ENCODE measurements at places on chromosomes 2 and 18.

GRCh38 chr2:201248288-201248844, 12.0 kb upstream of the CASP8 start:
- DNase-seq: no peak

DNA sequence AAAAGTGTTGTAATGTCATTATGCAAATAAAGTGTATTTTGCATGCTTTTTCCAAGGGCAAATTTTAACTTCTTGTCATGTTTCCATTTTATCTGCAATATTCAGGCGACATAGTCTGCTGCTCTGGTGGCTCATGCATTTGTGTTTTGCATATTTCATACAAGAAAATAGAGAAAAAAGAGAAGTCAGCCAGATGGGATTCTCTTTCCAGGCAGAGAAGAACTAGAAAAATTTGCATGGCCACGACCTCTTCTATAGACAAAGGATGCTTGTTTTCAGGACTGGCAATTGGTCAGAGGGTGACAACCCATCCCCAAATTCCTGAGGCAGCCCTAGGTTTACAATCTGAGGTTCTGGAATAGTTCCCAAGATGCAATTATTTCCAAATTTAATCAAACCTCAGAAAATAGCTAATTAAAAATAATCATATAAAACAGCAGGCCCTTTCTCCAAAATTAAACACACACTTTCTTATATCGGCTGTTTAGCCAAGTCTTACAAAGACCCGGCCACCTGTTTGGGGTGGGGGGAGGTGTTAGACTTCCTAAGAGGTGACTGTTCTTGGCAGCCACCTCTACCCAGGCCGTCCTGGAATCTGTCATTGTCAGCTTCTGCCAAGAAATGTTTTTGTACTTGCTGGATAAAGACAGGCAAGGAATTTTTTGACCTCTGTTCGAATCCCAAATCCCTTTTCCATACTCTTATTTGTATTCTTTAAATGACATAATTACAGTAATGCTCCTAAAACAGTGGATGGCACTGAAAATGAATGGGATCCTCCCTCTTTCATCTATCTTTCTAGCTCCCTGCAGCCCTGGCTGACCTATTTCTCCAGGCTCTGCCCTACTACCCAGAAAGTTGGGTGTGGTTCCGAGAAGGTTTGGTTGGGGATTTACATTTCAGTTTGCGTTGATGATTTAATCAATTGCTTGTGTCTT, 20.8 kb upstream of the SOS1 start:
- DNase-seq: peak; percentile 63

DNA sequence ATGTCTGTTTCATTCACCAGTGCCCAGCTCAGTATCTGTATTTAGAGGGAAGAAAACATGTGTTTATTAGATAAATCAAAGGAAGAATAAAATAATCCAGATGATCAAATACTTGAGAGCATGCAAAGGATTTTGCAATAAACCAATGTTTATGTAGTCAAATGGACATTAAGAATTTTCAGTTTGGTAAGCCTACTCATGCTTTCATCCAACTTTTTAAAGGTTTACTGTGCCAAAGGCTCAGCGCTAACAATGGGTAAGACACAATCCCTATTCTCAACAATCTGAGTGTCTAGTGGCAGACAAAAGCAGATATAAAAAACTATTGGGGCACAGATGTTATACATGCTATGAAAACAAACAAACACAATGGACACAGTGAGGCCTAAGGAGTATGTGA, 26.3 kb downstream of the GRB14 start:
- DNase-seq: no peak

DNA sequence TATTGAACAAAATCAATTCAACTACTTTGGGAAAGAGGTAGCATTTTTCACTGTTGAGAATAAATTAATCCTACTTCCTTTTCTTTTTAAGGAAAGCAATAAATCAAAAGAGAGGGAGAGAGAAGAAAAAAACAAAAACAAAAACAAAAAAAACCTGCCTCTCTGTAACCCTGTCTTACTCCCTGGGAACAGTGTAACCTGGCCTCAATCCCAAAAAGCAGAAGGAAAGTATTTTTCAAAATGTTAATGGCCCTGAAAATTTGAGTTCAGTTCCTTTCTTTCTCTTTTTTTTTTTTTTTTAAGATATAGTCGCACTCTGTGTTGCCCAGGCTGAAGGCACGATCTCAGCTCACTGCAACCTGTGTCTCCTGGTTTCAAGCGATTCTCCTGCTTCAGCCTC, 35.9 kb downstream of the RHOB start:
- DNase-seq: no peak

DNA sequence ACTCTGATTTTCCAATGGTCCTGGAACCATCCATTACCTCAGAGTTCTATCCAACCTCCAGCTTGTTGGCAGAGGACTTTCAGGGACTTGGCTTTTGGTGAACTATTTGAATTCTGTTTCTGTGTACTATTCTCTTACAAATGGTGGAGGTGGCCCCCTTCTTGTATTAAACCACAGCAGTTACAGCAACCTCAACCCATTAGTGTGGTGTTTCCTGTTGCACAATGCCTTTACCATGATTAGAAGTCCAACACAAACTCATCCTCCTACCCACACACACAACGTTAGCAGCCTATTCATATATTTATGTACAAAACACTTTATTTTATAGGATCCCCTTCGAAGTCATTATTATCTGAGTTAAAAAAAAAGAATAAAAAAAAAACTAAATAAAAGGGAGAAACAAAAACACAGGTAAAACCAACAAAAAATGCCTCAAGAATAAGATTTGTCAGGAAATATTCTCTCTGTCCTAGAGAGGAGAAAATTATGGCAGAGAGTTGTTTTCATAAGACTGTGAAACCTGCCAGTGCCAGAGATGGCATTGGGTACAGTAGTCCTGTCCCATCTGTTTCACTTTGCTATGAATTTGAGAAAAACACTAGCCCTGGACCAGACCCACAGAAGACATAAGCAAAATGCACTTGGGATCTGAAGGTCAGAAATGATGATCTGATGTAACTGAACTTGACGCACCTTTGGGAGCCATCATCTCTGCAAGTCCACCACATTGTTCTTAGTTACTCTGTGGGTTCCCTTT, 1896.0 kb upstream of the PIK3C3 start:
- DNase-seq: no peak

DNA sequence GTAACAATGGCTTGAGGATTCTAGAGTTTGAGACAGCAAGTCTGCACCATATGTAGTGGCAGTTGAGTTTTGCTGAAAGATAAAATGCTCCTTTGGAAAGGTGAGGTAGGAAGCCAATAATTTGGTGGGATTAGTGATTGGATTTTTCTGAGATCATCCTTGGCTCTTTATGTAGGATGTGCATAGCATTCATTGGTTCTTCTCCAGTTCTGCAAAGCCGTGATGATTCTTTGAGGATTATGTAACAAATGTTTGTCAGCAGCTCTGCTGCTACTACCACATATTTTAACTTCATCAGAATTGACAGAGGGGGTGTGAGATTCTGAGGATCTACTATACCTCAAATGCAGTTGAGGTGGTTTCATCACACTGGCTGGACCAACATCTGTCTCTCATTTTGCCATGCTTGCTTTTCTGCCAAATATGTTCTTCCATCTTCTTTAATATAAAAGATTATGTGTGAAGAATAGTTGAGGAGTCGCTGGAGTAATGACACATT, 188.9 kb upstream of the RASGRP3 start:
- DNase-seq: no peak

DNA sequence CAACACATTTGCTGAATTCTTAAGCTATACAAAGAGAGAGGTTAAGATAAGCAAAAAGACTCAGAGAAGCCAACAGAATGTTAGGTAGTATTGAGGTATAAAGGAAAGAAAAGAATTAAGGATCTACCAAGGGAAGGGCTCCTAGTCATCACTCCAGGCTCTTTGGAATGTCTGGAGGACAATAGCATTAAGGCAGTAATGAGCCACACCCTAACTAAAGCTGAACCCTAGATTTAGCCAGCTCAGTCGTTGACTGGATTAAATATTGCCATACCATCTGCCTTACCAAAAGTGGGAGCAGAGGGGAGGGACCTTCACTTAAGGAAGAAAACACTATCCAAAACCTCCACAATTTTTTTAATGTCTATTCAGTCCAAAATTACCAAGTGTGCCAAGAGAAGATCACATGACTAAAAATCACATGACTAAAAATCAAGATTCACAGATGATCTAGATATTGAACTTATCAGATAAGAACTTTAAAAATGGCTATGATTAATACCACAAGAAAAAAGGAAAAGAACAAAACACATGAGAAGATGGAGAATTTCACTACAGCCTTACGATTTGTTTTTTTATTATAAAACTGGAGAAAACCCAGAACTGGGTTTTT, 59.7 kb downstream of the EXOC6B start:
- DNase-seq: no peak

- no peak for DNase-seq
These were observed 194.9 kb downstream of the SS18 start for GRCh38 chr18:25895518-25895917.

DNA sequence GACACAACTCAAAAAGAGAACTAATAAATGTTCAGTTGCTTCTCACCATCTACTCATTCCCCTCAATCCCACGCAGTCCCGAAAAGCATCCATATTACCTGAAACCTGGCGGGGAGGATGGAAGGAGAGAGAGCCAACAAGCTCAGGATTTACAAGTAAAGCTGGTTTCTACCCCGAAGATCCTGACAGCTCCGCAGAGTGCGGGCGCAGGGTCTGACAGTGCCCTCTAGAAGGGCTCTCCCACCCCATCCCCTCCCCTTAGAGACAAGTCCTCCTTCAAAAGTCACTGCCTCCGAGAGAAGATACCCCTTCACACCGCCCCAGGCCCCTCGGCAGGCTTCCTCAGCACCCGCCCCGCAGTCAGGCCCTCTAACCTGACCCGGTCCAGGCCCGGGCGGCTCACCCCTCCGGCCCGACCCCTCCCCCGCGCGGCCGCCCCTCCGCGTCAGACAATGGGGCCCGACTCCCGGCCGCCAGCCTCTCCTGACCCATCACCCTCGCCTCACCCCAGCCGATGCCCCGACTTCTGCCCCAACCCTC, 550 bp downstream of the RAB1A start:
- DNase-seq: peak; percentile 33

DNA sequence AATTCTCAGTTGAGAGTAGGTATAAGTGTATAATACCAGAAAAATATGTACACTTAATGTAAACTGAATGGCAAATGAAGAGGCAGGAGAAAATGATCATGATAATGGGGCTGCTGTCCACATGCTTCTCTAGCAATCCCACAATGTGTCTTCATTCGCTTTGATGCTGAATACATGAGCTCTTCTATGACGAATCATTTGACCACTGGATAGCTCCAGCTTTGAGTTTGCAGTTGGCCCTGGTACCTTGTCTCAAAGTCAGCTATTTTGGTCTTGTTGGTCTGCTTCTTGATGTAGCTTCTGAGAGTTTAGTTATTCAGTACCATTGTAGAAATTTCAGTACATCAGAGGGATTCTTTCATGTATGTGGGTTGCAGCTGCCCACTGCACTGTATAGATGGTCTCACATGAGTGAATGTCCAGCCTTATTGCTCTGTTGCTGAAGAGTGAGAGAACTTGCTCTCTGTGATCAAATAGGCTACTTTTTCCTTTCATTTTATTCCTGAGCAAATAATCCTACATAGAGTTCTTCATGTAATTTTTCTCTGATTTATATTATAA, 105.1 kb downstream of the TTC27 start:
- no peak for DNase-seq

DNA sequence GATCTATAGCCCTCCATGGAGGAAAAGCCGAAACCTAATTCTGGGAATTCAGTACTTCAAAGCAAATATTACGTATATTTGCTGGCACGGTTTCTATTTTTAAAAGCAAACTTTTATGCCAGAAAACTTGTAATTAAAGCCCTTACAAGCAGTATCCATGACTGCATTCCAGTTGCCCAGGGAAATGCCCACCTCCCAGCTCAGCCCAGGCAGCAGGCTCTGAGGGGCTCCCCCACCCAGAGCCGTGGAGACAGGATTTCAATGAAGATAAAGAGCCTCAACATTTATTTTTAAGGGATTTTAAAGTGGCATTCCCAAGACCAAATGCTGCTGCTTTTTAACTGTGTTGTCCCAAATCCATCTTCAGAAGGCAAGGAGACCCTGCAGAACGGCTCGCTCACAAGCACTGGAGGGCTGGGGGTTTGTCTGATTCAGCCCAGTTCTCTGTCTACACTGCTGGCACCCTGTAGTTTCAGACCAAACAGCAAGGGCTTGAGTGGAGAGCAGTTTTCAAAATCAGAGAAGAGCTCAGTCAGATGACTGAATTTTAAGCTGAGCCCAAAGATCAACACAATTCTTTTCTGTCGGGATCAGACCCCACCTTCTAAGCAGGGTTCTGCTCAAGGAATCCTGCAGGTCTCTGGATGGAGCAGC, 105.1 kb downstream of the KCNF1 start:
- DNase-seq: no peak

DNA sequence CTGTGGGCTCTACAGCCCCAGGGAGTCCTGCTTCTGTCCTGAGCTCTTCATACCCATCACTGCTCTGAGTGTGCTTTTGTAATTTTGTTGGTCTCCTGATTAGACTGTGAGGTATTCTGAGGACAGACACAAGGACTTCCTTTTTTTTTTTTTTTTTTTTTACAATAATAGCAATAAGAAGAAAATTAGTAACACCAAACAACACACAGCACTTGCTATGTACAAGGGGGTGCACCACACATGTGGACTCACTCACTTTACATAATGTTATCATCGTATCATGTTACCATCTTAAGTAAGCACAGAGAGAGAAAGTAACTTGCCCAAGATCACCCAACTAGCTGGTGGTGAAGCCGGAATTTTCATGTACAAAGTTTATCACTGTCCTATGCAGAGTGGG, 34.6 kb downstream of the MBP start:
- no peak for DNase-seq

DNA sequence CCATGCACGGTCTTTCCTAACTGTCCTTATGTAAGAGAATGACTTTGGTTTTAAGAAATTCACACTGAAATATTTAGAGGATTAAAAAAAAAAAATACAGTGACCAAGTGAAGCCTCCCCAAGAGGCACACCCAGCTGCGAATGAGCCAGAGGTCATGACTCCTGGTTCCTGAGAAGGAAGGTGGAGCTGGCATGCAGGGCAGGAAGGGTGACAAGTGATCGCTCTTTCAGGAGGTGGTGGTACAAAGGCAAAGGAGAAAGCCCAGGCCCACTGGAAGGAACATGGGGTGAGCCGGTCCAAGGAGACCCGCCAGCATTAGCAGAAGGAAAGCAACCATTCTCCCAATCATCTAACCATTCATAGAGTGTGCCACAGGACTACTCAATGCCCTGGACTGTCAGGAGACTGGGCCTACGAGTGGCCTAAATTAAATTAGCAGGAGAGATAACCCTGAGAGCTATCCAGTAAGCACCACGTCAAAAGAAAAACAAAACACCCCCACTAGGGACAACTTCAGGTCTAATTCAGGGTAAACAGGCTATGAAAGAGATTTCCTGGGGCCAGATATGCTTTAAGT, 7.8 kb downstream of the INO80C start:
- no peak for DNase-seq
